ENCODE measurements at places on chromosomes 4 and X.
A peak's percentile ranks its signal among the peaks of the same experiment; 100 is the strongest.

DNA sequence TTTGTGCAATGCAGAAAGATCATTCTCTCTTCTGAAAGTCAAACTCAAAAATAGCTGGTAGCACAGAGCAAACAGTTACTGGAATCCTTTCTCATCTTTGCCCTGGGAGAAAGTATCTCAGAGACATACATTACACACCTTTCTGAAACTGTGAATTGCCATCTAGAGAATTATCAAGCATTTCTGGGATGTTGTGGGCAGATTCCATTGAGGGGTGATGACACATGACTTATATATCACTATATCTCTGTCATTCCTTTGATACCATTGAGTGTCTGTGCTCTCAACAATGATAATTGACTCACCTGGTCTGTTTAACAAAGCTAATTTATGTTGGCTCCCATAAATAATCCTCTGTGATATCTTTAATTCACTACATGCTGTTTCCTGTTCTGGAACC, 13.0 kb downstream of the SLIT2 start:
- no peak for DNase-seq

DNA sequence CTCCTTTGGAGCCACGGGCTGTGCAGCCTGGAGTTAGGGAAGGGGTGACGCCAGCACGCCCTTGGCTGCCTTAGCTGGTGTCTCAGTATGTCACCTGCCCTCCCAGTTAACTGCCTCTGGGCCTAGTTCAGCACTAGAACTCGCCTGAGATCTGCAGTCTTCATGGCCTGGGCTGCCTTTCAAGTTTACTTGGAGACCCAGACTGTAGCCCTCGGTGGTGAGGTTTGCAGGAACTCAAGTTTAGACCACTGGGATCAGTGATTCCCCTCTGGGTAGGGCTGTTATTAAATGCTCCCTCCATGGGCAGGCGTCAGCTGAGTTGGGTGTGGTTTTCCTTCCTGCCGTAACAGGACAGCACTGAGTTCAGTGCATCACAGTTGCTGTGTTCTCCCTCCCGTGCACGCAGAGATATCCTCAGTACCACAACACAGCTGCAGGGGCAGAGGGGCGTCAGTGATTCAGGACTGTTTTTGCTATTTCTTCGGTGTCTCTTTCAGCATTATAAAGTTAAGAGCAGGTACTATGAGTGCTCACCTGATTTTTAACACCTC, 30.5 kb downstream of the PLAC8 start:
- no peak for DNase-seq

GRCh38 chr4:7252510-7253340, 60.4 kb downstream of the SORCS2 start:
- no peak for DNase-seq

GRCh38 chrX:123917069-123917468, 44.4 kb upstream of the STAG2 start:
- no peak for DNase-seq

DNA sequence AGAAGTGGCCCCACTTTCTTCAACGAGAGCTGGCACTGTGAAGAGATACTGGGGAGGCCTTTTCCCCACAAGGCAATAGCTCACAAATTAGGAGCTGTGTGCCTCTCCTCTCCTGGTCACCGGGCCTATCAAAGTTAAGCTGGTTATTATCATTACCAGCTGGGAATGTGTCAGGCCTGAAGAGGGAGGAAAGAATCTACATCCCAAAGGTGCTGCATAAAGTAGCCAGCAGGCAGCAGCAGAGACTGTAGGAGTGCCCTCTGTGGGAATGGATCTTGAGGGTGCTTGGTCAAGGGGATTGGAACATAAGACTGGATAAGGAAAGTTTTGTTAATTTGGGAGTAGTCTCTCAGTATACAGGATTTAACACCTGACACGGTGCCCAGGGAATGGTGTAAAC, 9.1 kb upstream of the TMPRSS11D start:
- DNase-seq = peak; percentile 33

DNA sequence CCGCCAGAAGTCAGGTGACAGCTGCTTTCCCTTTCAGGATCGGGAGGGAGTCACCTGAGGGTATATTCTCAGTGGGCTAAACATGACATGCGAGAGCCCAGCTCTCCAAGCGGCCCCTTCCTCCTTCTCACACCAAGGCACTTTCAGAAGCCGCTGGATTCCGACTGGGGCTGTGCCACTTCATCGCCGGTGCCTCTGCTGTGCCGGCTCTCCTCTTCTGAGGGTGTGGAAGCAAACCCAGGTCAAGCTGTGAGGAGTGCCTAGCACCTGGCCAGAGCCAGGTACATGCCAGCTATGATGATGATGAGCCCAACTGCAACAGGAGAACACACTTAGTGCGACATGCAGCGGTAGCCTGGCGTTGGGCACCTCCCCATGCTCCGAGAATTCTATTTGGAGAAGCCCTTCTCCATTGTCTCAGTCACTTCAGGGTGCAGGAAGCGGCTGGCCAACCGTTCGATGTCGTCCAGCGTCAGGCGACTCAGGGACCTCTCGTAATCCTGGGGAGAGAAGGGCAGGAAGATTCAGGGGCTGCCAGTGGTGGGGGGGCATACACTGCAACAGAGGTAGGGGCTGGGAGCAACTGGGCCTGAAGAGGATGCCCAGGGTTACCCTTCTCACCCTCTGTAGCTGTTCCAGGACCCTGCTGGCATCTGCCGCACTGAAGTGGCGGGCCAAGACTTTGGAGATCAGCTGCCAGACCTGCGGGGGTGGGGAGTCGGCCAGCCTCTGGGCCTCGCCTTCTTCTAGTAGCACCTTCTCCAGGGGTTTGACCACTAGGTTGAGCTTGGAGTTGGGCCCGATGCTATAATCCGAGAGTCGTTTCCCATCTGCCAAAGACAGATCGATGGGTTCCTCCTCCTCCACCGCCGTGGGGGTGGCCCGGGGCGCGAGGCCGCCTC, 1.0 kb downstream of the UBL4A start:
- no peak for DNase-seq

DNA sequence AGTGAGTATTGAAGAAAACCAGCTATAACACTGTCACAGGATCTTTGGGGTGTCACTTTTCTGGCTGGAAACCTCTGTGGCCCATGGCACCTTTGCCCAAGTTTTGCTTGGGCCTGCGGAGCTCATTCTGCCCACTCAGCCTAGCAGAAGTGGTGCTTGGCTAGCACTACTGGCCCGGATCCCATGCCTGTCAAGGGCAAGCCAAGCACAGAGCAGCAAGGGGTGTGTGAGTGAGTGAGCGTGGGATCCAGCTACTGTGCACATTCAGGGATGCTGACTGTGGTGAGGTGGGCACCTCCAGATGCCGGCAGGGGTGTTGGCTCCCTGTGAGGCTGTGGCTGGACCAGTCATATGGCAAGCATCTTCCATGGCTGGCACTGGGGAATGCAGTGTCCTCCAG, 55.4 kb upstream of the RASGEF1B start:
- no peak for DNase-seq

GRCh38 chrX:153520287-153520917, 3.0 kb downstream of the ATP2B3 start:
- DNase-seq = no peak

DNA sequence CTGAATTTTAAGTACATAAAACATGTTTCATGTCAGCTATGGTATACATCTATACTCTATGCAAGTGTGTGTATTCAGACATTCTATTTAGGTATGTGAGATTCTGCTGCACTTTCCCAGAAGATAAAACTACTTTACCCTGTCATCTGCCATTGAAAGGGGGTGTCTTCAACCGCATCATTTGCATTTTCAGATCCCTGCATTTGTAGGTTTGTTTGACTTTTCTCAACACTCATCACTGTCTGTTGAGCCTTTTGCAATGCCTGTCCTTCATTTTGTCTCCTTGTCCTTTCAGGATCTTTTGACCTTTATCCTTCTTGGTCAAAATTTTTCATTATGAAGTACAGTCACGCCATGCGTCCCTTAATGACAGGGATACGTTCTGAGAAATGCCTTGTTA, 103.5 kb downstream of the TMA16 start:
- no peak for DNase-seq

- no peak for DNase-seq
Measured at GRCh38 chrX:71823391-71824057, 60.4 kb downstream of the CXorf49B start.

- peak; percentile 9 for DNase-seq
Measured at GRCh38 chrX:20664774-20665173, 398.1 kb upstream of the RPS6KA3 start.

DNA sequence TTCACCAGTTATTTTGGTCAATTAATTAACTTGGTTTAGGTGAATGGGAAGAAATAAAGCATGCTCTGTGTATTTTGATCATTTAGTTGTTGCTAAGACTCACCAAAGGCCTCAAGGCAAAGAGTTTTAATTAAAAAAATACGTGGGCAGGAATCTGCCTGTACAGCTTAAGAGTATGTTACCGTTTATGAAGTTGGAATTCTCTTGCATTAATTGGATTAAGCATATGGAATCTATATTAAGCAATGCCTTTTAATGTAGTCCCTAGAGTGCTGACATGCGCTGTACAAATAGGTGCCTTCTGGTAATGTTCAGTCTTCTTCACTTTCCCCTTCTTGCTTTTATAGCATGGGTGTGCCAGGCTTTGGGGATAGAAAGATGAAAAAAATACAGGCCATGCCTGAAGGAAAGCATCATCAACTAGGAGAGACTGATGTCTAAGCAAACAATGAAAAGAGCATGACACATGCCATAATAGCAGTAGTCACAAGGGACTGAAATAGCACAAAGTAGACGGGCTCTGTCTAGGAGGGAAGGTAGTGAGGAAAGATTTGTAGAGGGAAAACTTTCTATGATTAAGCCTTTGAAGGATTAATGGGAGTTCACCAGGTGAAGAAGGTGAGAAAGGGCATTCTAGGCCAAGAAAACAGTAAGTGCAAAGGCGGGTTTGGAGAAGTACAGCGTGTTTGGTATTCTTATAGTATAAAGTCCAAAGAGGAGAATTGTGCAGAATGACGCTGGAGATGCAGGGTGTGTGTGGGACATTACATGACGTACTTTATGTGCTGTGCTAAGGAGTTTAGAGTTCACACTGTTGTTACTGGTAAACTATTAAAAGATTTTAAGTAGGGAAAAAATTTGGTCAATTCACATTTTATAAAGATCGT, 226.1 kb upstream of the ANXA3 start:
- DNase-seq = no peak

DNA sequence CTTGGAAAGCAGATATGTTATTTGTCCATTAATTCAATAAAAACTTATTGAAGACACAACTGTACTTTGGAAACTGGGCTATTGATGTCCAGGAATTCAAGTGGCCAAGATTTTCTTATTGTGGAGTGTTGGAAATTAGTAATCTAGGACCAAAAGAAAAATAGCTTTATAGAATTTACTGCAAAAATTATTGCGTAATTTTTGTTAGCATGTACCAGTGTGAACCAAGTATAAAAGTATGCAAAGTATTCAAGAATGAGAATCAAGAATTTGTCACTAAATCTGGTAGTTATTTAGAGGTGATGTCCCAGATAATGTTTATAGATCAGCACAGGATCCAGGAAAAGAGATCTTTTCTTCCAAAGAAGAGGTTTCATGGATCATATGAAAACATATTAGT, 468.9 kb upstream of the CTSO start:
- no peak for DNase-seq

GRCh38 chrX:20144491-20144890, 2.9 kb upstream of the EIF1AX start:
- DNase-seq = no peak

DNA sequence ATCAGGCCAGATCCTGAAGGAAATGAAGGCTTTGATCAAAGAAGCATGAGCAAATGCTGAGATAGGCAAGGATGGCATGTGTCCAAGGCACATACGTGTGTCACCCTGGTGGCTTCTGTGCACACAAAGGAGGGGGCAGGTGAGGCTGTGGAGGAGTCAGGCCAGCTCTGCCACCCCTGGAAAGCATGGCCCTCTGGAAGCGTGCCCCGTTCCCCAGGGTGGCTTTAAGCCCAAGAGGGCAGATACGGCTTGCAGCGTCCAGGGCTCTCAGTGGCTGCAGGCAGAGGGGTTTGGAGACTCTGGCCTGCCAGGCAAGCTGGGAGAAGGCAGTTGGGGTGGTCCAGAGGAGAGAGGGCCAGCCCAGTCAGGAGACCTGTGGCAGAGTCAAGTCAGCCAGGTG, 25.6 kb downstream of the PNMA6E start:
- DNase-seq = no peak
